ENCODE measurements at places on chromosomes 3 and 15.

GRCh38 chr3:178950676-178951075 is 120.9 kb downstream of the ZMAT3 start:
- no peak for DNase-seq

DNA sequence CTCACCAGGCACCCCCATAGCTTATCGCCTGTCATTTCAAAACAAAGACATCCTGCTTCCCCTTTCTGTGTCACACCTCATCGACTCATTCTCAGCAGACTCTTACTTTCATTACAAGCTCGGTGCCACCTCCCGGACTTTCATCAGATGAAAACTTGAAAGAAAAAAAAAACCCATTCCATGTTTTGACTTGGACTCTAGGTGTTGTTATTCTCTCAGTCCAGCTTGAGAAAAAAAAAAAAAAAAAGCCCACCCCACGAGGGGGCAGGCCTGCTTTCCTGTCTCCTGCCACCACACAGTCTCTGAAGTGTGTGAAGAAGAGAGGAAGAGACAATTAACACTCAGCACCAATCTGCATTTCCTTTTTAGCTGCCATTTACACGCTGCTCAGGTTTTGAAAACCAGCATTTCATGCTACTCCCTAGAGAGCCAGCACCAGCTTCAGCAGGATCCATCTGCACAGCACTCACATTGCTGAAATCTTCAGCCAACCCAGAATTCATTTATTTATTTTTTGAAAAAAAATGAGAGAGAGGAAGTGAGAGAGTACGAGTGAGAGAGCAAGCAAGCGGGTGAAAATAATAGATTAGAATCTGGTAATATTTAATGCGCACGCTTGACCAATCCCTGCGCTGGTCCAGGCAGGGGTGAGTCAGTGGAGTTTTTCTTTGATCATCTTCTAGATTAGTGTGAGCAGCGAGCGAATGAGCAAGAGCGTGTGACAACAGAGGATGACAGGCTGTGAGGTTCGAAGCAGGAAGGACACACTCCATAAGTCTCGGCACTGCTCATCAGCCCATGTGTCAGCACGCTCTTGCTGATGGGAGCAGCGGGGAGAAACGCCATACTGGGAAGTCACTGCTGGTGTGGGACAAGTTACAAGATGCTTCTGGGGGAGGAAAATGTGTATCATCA is 23.5 kb downstream of the ZNF80 start:
- peak; percentile 90 for DNase-seq

- DNase-seq: no peak
Measured at GRCh38 chr15:71611553-71612396, 198.6 kb upstream of the NR2E3 start.

DNA sequence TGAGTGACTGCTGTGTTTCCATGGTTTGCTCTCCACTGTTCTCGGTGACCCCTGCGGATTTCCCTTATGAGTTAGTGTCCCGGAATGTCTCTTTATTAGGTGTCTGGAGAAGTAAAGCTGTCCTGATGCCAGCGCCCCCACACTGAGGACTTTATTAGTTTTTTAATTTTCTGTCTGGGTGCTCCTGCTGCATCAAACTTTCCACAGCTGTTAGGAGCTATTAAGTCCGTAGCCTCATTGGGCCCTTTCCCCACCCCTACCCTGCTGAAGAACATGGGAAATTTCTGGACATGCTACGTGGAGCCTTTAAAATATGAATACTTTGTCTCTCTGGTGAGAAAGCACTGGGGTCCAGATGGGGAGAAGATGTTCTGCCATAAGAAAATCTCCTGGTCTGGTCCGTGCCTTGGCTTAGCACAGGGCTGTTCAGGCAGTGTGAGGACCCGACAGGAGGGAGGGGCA is 161.7 kb upstream of the HES1 start:
- no peak for DNase-seq

DNA sequence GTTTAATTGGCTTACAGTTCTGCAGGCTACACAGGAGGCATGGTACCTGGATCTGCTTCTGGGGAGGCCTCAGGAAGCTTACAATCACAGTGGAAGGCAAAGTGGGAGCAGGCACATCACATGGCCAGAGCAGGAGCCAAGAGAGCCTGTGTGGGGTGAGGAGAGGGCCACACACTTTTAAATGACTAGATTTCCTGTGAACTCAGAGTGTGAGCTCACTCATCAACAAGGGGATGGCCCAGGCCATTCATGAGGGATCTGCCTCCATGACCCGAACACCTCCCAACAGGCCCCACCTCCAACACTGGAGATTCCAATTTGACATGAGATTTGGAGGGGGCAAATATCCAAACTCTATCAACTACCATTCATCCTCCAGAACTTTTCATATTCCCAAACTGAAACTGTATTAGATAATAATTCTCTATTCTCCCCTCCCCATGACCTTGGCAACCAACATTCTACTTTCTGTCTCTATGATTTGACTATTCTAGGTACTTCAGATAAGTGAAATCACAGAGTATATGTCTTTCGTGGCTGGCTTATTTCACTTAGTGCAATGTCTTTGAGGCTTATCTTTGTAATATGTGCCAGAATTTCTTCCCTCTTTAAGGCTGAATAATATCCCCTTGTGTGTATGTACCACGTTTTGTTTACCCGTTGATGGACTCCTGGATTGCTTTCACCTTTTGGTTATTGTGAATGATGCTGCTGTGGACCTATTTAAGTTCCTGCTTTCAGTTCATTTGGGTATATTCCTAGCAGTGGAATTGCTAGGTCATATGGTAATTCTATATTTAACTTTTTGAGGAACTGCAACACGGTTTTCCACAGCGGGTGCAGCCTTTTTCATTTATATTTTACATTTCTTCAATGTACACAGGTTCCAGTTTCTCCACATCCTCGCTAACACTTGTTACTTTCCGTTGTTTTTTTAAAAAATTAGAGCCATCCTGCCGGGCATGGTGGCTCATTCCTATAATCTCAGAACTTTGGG is 43.8 kb downstream of the TKT start:
- no peak for DNase-seq

DNA sequence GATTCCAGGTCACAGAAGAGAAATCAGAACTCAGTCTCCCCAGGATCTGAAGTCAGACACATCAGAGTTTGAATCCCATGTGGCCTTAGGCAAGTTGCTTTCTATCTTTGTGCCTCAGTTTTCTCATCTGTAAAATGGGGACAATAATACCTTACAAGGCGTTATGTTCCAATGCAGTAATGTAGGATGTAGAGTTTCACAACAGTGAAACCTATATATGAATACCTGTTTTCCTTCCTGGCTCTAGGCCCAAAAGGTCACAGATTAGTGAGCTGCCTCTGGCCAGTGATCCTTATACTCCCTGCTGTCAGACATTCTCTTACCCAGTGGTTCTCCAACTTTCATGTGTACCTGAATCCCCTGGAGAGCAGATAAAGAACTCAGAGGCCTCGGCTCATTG is 72.9 kb upstream of the OXTR start:
- no peak for DNase-seq

DNA sequence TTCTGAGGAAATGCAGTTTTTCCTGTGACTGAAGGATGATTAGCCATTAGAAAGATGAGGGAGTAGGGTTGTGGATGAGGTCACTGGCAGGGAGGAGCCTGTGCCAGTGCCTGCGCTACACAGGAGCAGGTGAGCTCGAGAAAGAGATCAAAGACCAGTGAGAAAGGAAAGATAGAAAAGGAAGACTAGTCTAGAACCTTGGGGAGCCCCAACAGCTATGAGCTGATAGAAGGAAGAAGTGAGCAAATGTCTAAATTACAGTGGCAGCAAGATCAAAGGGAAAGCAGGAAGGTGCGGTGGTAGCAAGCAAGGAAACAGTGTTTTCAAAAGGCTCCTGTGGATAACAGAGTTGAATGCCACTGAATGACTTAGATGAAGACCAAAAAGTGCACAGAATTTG is 39.6 kb downstream of the LNP1 start:
- DNase-seq: no peak

- no peak for DNase-seq
Measured at GRCh38 chr3:45549961-45550360, 44.6 kb upstream of the LIMD1 start.

DNA sequence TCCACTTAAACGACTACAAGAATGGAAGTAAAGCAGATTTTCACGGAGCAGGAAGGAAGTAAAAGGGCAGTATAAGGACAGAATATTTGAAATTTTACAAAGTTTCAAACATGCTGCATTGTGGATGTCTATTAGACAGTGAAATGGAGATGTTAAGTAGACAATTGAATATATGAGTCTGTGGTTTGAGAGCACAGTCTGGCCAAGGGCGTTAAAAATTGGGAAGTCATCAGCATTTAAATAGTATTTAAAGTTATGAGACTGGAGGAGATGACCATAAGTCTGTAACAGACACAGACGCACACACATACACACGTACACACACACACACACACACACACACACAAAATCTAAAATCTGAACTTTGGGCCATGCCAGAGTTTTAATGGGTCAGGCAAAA is 935.9 kb downstream of the EPHA3 start:
- DNase-seq: no peak

DNA sequence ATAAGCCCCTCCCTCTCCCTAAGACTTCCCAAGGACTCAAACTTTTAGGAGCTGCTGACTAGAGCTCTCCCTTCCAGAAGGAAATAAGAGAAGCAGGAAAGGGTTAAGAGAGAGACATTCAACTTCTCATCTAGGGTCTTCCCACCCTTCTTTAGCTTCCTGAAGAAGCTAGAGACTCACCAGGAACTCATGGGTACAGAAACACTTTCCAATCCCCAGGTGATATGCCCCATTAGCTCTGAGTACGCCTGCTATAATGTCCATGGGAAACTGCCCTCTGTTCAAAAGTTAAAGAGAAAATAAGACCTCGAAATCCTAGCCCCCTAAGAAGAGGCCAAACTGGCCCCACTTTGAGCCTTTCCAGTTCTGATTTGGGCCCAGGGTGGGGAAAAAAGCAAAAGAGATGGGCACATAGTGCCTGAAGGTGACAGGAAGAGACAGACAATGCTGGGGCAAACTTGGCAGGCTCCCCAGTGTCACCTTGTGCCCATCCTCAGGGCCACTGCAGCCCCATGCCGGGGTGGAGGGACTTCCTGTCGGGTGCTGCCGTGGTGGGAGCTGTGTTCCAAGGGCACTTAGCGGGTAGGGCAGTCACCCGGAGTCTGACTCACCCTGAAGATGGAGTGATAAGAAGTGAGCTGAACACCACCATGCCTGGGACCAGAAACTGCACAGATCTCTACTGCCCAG is 29.5 kb downstream of the CCDC12 start:
- DNase-seq: peak; percentile 89

DNA sequence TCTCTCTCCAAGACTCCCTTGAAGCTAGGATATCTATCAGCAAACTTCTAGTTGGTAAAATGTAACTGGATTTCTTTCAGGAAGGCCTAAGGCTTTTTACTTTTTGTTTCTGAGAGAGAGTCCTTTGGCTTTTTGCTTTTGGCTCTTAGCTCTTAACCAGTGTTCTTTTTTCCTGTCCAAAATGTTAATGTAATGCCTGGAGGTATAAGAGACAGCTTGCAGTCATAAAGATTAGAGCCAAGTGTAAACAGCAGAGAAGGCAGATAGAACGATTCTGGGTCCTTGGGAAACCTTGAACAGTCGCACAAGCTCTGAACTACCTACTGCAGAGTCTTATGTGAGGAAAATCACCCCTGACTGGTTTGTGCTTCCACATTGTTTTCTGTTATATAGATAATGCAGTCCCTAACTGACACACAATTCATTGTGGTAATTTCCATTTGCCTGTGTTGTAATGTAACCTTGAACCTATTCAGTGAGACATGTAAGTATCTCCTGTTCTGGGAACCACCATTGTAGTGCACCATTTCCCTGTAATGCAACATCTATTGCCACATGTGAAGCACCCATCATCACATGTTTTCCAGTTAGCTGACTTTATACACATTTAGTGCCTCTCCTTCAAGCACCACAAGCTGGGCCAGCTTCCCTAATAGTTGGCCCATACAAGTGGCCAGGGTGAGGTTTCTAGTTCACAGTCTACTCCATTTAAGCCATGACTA is 1311.9 kb downstream of the ROBO1 start:
- DNase-seq: no peak

Measured in activated effector memory CD4-positive, alpha-beta T cell treated with anti-CD3 and anti-CD28 coated beads, Interleukin-2, amount 50 U/mL, for 16 hours (primary cell).